ENCODE measurements at places on chromosomes 2 and 18.

DNA sequence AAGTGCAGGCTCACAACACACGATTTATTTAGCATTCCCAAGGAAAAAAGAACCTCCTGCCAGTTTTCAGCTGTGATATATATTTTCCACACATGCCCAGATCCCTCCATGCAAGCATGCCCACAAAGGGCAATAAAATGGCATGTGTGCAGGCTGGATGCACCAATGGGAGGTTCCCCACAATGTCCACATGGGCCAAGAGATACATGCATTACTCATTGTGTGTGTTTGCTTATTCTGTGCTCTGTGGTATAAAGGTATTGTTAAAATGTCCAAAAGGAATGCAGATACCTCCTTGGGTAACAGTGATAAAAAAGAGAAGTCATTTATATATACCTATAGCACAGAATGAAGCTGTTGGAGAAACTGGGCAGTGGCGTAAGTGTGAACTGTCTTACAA lies 207.4 kb downstream of the FHOD3 start:
- DNase-seq: no peak

DNA sequence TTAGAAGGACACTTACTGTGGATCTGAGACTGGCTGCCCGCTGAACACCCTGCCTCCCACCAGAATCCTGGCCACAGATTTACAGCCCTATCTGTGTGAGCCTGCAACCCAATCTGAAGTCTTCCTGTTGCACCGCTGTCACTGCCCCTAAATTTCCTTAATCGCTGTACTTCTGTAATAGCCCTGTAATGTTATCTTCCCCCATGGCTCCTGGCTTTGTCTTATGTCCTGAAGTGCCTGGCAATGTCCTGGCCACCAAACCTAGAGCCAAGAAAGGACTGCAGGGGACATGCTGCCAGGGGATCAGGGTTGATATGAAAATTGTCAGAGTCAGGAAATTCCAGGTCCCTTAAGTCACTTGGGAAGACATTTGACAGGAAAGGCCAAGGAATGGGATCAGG lies 52.7 kb downstream of the FHOD3 start:
- no peak for DNase-seq

GRCh38 chr2:212416086-212416485 lies 122.5 kb downstream of the ERBB4 start:
- DNase-seq: no peak

- no peak for DNase-seq
These were observed 2.5 kb downstream of the ITGB6 start for GRCh38 chr2:160197587-160197986.

DNA sequence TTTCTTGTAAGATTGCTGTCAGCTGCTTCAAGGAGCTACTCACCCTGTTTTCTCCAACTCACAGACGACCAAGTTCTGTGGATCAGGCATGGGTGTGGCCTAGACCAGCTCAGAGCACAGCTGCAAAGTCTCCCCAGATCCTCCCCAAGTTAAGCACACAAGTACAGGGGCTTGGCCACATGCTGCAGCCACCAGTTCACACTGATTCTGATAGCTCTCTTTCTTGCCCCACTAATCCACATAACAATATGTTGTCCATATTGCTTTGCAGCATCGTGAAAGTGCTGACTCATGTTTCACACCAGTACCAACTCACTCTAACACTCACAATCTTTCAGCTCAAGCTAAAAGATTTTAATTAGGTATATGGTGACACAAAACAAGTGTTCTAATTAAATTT lies 437.0 kb downstream of the PARD3B start:
- DNase-seq: no peak

- no peak for DNase-seq
These were observed 44.3 kb downstream of the CYRIA start for GRCh38 chr2:16621316-16621715.

DNA sequence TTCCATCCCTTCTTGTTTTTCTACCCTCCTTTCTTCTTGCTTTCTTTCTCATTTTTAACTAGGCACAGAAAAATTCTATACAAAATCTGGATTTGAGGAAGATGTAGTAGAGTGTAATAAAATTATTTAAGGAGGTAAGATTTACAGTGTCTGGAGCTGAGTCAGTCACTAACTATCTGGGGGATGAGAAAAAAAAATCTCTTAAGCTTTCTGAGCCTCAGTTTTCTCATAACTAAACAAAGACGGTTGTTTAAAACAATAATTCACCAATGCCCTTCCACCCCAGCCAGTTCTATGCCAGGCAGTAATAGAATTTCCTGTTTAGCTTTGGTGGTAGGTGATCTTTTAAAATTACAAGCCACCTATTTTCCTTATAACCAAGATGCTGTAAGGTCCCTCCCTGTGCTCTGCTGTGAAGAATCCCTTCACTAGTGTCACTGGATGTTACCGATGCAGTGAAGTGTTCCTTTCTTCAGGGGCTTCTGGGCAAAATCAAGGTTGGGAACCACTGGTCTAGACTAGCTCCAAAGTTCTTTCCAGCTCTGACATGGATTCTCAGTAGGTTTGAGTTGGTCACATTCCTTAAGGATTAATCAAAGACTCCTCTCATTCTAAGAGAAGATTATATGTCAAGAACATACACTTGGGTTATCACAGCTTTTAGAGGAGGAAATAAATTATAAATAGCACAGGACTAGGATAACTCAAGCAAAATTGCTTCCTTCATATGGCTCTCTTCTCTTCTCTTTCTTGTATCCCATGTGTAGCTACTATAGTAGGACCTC lies 289.0 kb downstream of the CDH2 start:
- DNase-seq: no peak

DNA sequence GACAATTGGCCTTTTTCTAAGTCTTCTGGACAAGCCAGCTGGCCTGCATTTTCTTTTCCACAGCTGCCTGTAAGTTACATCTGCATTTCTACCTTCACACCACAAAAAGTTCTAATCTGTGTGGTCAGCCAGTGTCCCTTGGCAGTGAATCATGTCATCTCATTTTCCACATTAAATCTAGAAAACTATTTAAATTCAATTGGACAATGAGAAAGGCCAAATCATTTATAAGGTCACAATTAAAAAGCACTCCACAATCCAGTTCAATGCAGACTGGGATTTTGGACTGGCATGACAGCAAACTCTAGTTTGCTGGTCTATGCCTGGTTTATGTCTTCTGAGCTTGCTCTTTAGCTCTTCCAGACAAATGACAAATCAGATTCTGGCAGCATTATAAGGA lies 494.2 kb upstream of the SPHKAP start:
- DNase-seq: no peak

- no peak for DNase-seq
These were observed 811.3 kb downstream of the CNTNAP5 start for GRCh38 chr2:124836416-124836815.

GRCh38 chr18:11091746-11092145 lies 57.6 kb downstream of the PIEZO2 start:
- DNase-seq: no peak

GRCh38 chr18:60232541-60232940 lies 140.0 kb downstream of the MC4R start:
- peak; percentile 66 for DNase-seq
